Activated CD4-positive, alpha-beta T cell treated with anti-CD3 and anti-CD28 coated beads for 36 hours (primary cell): ENCODE measurements at places on chromosomes 16 and 17.

GRCh38 chr17:7179317-7180254 is at the start of gene ASGR1:
Gene ASGR1 (minus strand): TSS chr17:7179370. CDS start chr17:7178563, 807 bp downstream.
- DNase-seq, result no peak

GRCh38 chr16:85055493-85056210 is 28.1 kb downstream of the KIAA0513 start:
- DNase-seq, result peak; percentile 88

DNA sequence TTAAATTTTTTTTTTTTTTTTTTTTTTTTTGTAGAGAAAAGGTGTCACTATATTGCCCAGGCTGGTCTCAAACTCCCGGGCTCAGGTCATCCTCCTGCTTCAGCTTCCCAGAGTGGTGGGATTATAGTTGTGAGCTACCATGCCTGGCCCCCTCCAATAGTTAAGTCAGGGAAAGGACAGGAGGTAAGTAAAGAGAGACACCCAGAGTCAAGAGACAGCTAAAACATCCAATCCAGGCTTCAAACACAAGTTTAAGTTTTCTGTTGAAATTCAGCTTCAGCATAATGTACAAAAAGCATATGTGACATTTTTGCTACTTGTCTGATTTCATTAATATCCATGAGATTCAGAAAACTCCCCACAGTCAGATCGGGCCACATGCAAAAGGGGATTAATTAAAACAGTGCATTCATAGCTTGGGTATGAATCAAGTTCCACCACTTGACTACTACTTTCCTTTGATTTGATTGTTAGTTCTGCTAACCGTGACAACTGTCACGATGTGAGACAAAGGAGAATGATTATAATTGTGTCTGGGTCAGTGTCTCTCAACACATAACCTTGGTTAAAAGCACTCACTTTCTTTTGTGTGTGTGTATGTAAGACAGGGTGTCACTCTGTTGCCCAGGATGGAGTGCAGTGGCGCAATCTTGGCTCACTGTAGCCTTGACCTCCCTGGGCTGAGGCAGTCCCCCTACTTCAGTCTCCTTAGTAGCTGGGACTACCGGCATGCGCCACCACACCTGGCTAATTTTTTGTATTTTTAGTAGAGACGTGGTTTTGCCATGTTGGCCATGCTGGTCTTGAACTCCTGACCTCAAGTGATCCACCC is 184.9 kb downstream of the PARN start:
- no peak for DNase-seq

DNA sequence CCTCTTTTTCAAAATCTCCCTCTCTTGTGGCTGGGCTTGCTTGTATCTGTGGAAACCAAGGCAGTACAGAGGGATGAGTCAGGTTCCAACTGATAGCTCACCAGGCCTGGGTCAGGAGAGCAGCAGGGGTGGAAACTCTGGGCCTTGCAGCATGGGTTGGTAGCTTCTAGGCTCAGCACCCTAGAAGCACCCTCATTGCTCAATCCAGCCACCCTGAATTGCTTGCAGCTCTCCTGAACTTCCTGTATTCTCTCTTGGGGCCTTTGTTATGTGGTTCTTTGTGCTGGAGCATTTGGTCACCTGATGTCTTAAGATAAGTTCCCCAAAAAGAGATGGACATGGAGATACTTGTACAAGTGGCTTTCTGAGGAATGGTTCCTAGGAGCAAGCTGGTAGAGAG is 169.4 kb downstream of the IRX5 start:
- DNase-seq, result no peak

GRCh38 chr16:22278441-22279230 is 18.6 kb upstream of the POLR3E start:
- no peak for DNase-seq

- DNase-seq, result no peak
Measured at GRCh38 chr17:15431196-15431595, 36.2 kb downstream of the CDRT4 start.

DNA sequence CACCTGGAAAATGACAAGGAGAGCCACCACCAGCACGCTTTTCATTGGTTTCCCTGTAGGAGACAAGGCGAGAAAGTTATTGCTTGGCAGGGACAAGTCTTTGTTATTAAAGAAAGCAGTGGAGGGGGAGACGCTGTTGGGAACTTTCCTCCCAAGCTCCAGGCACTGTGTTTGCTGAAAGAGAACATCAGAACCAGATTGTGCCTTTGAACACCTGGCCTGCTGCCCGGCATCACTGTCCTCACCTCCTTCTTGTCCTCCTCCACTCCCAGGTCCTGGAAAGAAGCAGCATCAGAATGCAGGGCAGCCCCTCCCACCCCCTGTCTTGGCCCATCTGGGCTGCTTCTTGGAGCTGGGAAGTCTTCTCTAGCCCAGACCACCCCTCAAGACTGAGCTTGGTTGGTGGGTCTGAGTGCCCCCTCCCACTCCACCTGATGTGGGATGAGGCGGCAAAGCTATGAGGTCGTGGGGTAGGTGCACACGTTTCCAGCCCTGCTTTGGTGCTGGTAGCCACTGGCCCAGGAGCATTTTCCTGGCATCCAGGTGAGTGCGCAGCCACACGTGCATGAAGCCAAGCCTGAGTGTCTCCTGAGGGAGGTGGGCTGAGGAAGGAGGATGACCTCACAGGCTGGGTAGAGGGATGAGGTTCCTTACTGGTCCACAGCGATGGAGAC is 6.2 kb downstream of the CCR7 start:
- no peak for DNase-seq

DNA sequence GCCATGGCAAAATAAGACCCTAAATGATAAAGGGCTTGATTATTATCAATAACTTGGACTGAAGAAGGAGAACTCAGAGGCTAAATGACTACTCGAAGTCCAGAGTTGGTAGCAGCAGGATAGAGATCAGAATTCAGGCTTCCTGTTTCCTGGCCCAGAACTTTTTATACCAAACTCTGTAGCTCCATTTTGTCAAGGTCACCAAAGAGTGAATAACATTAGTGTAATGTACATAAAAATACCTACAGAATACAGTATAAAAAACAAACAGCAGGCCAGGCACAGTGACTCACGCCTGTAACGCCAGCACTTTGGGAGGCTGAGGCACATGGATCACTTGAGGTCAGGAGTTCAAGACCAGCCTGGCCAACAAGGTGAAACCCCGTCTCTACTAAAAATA is 79.0 kb downstream of the ARHGAP17 start:
- no peak for DNase-seq

GRCh38 chr17:69723316-69723715 is 308.8 kb downstream of the MAP2K6 start:
- no peak for DNase-seq

GRCh38 chr17:17890773-17891759 is 54.3 kb upstream of the SREBF1 start:
- peak; percentile 73 for DNase-seq

DNA sequence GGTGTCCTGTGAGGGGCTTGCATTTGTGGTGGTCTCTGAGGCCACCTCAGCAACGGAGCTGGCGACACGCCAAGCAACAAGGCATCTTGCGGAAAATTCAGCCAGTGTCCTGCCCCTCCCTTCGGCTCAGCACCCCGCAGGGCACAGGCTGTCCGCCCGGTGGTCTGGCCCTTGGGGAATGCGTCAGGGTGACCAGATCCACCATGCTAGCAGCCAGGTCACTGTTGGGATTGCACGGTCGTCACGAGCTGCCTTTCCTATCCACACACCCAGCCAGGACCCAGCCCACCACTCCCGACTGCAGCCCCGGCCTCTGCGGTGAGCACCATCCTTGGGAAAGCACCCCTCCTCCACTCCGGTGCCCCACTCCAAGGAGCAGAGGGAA is 221.2 kb downstream of the NTN1 start:
- no peak for DNase-seq

DNA sequence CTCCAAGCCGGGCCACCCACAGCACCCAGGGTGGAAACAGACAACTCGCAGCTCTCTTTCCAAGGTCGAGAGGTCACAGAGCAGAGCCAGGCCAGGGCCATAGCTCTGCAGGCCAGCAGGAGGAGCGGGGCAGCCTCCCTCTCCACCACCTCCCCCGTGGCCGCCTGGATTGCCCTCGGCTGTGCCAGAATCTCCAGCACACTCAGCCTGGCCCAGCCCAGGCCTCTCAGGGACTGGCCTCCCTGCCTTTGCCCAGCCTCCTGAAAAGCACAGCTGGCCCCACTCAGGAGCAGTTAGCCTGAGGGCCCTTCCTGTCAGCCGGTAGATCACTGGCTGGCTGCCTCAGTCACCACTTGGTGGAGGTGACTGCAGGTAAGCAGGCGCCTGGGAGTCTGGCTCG is 85.8 kb upstream of the SEC14L1 start:
- no peak for DNase-seq

- no peak for DNase-seq
Measured at GRCh38 chr16:143456-143855, 5.0 kb upstream of the NPRL3 start.

- DNase-seq, result no peak
Measured at GRCh38 chr16:3920206-3920605, 39.7 kb upstream of the CREBBP start.

GRCh38 chr17:51103451-51103850 is 17.2 kb downstream of the SPAG9 start:
- DNase-seq, result no peak

- no peak for DNase-seq
Measured at GRCh38 chr16:87627542-87628245, 25.4 kb downstream of the JPH3 start.

DNA sequence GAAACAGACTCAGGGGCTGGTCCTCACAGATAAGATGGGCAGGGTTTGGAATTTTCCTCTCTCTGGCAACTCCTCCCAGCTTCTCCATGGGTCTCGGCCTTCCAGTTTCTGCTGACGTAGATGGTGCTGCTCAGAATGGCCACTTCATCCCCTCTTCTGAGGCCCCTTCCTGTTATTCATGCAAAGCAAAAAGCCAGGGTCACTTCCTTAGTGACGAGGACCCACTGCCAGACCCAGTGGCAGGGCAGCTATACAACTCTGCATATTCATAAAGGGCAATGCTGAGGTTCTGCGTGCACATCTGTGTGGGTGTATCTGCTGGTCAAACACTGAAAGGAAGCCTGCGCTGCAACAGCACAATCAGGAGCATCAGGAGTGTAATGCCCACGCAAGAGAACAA is 108.8 kb downstream of the WSCD1 start:
- no peak for DNase-seq

DNA sequence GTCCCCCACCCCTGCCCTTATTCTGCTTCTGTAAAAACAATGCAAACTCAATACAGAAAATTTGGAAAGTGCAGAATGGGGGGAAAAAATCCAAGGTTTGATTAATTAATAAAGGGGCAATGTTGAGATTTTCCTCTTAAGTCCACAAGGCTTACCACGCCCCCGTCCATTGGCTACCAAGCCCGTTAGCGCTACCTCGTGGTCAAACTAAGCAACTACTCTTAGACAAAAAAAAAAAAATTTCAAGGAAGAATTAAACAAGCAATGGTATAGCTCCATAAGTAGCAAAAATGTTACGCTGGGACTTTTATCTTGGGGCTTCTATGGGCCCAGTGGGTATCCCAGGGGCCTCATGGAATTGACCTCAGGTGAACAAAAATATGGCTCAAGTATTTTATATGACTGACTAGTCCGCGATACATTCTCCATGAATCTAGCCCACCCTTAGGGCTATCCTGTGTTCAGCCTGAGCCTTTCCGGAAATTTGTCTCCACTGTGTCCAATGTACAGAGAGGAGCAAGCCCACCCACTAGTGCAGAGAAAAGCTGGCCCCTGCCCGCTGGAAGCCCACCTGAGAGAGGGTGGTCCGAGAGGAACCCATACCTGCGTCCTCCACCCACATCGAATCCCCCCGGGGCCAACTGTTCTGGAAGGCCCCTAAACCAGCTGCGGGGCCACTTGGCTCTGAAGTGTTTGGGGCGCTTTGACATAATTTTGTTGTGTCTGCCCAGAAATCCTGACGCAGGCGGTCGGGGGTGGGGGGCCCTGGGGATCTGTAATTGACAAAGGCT is 19.1 kb upstream of the TEX2 start:
- DNase-seq, result peak; percentile 76

DNA sequence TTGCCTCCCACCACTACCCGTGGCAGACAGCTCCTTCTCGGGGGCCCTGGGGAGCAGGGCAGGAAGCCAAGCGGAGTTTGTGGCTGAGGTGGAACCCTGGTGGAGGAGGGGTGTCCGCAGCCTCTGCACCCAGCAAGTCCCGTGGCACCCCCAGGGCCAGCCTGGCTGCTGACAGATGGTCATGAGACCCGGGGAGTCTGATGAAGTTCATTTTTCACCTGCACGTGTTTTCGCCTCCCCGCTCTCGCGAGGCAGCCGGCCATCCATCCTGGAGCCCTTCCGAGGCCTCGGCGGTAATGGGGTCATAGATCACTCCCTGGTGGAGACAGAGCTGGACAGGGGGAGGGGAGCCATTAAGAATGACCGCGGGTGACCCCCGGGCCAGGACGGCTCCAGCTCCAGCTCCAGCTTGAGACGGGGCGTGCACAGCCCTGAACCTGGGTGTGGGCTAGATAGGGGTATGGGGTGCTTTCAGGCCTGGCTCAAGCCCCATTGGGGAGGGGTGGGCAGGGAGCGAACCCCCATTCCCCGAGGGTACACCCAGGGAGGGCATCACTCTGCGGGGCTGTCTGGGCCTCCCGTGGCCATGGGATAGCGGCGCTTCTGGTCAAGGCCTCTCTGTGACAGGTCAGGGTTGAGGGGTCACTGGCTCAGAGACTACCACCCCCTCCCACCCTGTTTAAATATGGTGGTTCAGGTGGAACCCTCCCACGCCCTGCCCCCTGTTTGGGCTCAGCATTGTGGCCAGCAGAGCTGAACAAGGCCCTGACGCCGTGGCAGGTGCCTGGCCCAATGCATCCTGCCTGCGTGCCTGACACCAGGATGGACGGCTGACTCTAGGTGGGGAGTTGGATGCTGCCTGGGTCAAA is 227.4 kb upstream of the GSE1 start:
- DNase-seq, result no peak

GRCh38 chr17:6596081-6596480 is 39.7 kb upstream of the PITPNM3 start:
- no peak for DNase-seq

DNA sequence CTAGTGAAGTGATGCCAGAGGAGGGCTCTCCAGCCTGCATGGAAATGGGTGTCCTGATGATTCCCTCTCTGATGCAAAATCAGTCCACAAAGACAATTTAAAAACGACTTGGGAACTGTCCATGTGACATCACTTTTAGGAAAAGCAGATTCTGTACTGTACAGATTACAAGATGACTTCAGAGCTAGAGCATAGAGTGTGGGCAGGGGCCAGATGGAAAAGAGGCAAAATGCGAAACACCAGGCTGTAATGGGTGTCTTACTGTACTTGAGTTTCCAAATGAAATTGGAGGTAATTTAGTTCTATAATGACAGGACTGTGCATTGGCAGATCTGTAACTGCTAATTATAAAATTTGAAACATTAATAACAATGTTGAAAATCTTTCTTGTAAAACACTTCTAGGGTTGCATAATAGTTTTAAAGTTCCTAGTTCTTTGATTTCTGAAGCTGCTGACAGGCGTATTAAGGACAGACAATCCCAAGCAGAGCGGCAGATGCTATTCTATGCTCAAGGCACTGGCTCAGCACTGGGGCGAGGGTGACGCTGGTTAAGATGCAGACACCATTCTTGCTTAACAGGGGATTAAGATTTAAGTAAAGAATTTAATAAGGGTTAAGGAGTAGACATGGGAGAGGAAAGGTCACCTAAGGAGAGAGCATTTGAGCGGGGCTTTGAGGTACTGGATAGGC is 29.6 kb downstream of the OGFOD1 start:
- DNase-seq, result no peak
